ENCODE measurements at places on chromosomes 7 and 10.

DNA sequence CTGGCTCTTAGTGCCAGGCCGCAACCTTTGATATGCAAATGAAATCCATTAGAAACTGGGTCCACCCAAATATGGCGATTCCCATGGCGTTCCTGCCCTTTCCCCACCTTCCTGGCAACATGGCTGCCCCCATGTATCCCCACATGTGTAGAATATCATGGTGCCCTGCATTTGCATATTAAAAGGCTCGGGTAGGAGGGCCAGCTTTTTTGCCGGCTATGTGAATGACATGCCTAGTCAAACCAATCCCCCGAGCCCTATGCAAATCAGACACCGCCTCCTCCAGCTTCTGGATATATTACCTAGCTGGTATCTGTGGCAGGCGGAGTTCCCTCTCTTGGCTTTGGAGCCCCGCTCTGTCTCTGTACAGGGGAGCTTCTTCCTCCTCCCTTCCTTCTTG lies 18.3 kb downstream of the MMS19 start:
- DNase-seq = no peak

GRCh38 chr7:102866535-102867215 lies 46.1 kb upstream of the LRRC17 start:
- no peak for DNase-seq

GRCh38 chr7:19392246-19392645 lies 247.0 kb upstream of the FERD3L start:
- no peak for DNase-seq

DNA sequence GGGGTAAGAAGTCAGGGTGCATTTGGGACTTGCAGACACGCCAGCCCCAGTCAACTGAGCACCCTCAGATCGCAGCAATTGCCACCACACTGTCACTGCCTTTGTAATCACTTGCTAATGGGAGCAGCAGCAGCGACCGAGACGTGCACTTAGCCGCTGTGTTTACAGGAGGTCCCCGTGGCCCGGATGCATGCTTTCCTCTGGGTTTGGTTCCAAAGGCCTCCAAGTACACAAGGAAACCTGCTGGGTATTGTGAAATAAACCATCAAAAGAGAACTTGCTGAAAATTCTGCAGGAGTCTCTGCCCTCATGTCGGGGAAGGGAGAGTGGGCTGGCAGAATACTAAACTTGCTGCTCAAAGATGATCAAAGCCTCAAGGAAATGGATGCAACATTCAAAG lies 341.7 kb downstream of the DNAJB6 start:
- DNase-seq = no peak

Data from mesothelial cell of epicardium (in vitro differentiated cells).